ENCODE measurements at places on chromosomes 7 and 10. TPM values are rescaled to one million over a fixed set of nuclear protein-coding genes. Genes with fewer than 3 reads are reported as not detected.

- DNase-seq, result no peak
These were observed 3.8 kb downstream of the NUDCD3 start for GRCh38 chr7:44486693-44487092.

- no peak for DNase-seq
These were observed 184.0 kb downstream of the GRID1 start for GRCh38 chr10:86182595-86182994.

GRCh38 chr10:26939290-26939961 lies 78.7 kb upstream of the ABI1 start:
- DNase-seq, result no peak

DNA sequence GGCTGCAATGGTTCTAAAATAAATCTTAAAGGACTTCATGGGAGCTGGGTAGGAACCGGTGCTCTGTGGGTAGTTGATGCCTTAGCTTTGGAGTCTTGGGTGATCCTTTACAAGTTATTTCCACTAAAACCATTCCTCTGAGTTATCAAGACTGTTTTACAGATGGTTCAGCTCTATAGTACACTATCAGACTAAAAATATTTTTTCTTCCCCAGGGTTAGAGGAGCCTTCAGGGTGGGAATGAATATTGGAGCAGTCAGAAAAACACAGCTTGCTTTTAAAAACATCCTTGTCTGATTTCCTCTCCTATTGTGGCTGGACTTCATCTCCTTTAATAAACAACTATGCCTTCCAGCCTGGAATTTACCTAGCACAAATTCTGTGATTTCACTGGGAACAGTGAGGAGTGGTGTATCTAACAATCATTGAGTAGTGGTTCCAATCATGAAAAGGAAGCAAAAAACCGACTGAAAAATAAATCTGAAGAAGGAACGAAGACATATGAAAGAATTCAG lies 102.6 kb upstream of the AFAP1L2 start:
- no peak for DNase-seq

DNA sequence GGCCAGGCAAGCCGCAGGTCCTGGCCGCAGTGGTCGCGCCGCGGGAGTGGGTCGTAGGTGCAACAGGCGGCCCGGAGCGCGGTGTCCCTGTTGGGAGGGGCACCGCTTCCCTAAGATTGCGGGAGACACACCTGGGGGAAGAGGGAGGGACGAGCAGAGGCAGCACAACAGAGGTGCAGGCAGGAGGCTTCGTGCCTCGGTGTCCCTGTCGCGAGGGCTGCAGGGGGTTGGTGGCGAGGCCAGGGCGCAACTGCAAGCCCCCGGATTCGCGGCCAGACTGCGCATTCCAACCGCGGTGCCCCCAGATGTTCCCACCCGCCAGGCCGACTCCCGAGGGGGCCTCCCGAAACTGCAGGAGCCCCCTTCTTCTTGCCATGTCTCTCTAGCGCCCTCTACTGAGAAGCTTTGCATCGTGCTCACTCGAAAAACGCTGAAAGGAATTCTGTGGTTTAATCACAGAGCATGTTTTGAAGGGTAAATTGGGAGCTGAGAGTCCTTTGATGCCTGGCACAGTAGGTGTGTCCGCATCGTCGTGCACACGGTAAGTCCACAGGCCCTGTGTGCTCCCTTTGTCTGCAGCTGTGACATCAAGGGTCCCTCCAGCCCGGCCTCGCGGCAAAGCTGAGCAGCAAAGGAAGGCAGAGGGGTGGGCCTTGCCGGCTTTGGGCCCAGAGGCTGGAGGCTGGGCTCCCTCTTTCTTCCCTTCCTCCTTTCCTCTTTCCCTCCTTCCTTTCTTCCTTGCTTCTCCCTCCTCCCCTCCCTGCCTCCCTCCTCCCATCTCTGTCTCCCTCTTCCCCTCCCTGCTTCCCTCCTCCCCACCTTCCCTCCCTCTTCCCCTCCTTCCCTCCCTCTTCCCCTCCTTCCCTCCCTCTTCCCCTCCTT lies 6.2 kb upstream of the MBL2 start:
- no peak for DNase-seq

DNA sequence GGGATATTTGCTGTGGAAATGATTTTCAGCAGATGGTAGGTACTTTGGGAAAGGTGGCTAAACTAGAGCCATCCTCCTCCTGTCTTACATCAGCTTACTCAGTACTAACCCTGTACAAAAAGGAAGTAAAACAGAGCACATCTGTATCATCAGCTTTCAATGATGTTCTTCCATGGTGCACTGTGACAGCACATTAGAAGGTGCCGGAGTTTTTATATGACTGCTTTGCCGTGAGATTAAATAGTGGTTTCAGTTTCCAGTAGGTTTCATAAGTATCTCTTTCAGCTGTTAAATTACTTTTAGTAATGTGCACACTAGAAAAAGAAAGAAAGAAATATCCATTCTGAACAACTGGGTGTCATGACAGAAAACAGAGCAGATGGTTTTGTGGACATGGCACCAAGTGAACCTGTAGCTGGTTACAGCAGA lies 86.5 kb downstream of the ARID5B start:
- no peak for DNase-seq

DNA sequence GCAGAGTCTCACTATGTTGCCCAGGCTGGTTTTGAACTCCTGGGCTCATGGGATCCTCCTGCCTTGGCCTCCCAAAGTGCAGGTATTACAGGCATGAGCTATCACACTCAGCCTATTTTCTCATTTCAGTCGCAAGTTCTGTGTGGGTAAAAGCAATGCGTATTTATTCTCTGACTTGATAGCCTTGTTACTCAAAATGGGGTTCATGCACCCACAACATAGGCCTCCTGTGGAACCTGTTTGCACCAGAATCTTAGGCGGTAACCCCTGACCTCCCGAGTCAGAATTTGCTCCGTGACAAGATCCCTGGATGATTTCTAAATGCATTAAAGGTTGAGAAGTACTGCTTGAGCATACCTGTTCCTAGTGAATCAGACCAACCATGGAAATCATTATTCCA lies 7.3 kb downstream of the IL2RA start:
- no peak for DNase-seq

- DNase-seq, result no peak
These were observed 817.1 kb downstream of the TYW1 start for GRCh38 chr7:67813621-67814292.

- no peak for DNase-seq
These were observed 77.3 kb downstream of the PARD3 start for GRCh38 chr10:34737772-34738169.

- DNase-seq, result no peak
These were observed 35.3 kb downstream of the CREM start for GRCh38 chr10:35161906-35162305.

GRCh38 chr10:73209705-73210104 lies 37.4 kb downstream of the DNAJC9 start:
- no peak for DNase-seq

GRCh38 chr7:16740623-16740953 lies 13.0 kb upstream of the TSPAN13 start:
- no peak for DNase-seq

DNA sequence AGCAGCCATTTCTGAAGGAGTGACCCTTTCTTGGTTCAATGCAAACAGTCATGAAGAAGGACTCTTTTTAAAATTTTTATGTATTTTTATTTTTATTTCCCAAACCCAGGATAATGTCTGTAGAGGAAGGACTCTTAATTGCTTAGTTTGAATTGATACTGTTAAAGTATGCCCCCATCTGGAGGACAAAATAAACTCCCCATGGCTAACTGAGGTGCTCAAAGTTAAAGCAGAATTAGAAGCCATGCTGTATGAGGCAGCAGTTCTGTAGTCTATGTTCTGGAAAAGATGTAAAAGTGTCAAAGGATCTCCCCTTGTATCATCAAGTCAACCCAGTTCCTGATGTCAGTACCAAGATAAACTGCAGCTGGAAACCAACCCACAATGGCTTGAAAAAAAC lies 617.9 kb upstream of the GRM3 start:
- DNase-seq, result no peak

DNA sequence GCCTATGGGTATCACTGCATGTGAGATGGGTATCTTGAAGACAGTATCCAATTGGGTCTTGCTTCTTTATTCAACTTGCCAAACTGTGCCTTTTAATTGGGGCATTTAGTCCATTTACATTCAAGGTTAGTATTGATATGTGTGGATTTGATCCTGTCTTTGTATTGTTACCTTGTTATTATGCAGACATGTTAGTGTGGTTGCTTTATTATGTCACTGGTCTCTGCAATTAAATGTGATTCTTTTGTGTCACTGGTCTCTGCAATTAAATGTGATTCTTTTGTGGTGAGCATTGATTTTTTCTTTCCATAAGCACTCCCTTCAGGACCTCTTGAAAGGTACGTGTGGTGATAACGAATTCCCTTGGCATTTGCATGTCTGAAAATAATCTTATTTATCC lies 357.8 kb upstream of the STEAP1 start:
- no peak for DNase-seq

GRCh38 chr10:6072215-6072934 lies 10.2 kb upstream of the IL2RA start:
- DNase-seq, result no peak

DNA sequence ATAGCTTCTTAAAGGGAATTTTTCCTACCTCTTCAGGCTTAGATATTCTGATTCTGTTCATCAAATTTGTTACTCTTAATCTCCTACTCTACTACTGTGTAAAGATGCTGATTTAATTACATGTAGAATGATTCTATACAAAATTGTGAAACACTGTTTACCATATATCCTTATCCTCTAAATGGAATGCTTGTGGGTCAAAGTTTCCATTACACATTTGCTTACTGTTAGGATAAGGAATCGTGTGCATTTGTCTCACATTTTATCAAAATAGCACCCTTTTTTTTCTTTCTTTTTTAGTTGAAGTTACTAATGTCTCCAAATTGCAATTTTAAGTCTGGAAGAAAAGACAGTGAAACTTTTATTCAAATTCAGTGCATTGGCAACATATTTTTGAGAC lies 65.3 kb downstream of the TFEC start:
- no peak for DNase-seq

GRCh38 chr10:33145451-33146188 lies 187.6 kb upstream of the ITGB1 start:
- no peak for DNase-seq

GRCh38 chr10:106560925-106561640 lies 603.4 kb downstream of the SORCS1 start:
- no peak for DNase-seq

- no peak for DNase-seq
These were observed 851.5 kb upstream of the COBL start for GRCh38 chr7:52168085-52168484.

DNA sequence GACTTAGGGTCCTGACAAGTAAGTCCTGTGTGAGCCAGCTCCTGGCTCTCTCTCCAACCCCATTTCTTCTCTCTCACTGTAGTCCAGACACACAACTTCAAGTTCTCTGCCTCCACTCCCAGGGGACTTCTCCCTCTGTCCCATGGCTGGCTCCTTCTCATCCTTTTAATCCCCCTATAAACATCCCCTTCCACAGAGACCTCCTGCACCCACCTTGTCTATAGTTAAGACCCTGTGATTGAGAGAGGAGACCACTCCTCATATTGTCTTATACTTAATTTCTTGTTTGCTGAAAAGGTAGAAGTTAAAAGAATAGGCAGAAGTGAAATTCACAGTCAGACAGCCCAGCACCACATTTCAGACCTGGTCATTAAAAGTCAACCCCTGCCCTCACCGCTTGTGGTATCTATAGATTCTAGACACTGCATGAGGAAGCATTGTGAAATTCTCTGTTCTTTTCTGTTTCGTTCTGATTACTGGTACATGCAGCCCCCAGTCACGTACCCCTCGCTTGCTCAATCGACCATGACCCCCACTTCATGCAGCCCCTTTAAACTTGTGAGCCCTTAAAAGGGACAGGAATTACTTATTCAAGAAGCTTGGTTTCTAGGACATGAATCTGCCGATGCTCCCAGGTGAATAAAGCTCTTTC lies 125.6 kb upstream of the FRMD4A start:
- DNase-seq, result no peak

GRCh38 chr7:27210441-27211083 lies 10.7 kb upstream of the HOXA13 start:
- DNase-seq, result no peak

- DNase-seq, result no peak
These were observed 8.1 kb downstream of the TRIM8 start for GRCh38 chr10:102652170-102652916.

DNA sequence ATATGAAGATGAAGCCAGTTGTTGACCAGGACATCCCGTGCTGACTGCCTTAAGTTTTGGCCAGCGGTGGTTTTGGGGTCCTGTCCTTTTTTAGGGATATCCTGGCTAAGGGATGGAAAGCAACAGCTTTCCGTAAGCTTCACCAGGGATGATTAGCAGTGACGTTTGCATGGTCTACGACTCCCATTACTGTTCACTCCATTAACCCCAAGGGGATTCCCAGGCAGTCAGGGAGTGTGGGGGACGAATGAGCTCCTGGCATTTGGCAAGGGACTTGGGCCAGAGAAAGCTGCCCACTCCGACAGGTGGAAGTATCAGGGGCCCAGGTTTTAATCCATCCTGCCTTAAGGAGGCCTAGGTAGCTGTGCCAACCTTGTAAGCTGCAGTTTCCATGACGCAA lies 66.8 kb downstream of the ITGB1 start:
- DNase-seq, result no peak

DNA sequence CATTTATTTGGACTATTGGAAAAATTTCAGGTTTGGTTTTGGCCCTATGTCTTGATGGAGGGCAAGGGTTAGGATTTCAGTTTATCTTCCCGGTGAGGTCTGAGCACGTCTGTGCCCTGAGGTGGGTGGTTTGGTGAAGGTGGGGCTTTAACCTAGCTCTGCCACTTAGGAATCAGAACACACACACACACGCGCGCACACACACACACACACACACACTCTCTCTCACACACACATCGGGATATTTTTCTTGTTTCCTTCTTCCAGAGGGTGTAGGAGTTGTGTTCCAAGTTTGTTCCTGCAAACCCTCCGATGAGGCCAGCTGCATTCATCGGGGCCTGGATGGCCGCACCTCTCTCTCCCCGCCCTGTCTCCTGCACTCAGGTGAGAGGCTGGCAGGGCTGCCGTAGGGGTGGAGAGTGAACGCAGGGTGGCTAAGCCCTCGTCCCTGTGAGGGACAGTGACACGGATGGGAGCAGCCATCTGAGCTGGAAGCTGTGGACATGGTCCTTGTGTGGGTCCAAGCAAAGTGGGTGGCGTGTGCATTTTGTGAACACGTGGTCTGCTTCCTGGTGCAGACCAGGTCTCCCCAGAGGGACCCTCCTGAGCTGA lies 34.2 kb downstream of the CHST12 start:
- DNase-seq, result no peak

The ZNF394 gene
- polyA plus RNA-seq, result 15.3 TPM

The FAM25C gene
- polyA plus RNA-seq, result not detected

The SAMD8 gene
- 16.7 TPM for polyA plus RNA-seq

The STRIP2 gene
- polyA plus RNA-seq, result 6.0 TPM

The ZNF138 gene
- polyA plus RNA-seq, result 13.6 TPM

The BLNK gene
- polyA plus RNA-seq, result 11.2 TPM

The CCDC3 gene
- 8.4 TPM for polyA plus RNA-seq

The UTF1 gene
- polyA plus RNA-seq, result not detected

The DRGX gene
- polyA plus RNA-seq, result not detected

The ADAM8 gene
- polyA plus RNA-seq, result 4.4 TPM

The PLXNA4 gene
- polyA plus RNA-seq, result 1.9 TPM

Data from right lung (tissue), 10 donors.